ENCODE measurements at places on chromosomes 4 and X.

- no peak for DNase-seq
Observed at GRCh38 chr4:152805071-152805650, 25.4 kb downstream of the ARFIP1 start.

- DNase-seq = no peak
Observed at GRCh38 chr4:101287324-101287723, 60.0 kb downstream of the PPP3CA start.

DNA sequence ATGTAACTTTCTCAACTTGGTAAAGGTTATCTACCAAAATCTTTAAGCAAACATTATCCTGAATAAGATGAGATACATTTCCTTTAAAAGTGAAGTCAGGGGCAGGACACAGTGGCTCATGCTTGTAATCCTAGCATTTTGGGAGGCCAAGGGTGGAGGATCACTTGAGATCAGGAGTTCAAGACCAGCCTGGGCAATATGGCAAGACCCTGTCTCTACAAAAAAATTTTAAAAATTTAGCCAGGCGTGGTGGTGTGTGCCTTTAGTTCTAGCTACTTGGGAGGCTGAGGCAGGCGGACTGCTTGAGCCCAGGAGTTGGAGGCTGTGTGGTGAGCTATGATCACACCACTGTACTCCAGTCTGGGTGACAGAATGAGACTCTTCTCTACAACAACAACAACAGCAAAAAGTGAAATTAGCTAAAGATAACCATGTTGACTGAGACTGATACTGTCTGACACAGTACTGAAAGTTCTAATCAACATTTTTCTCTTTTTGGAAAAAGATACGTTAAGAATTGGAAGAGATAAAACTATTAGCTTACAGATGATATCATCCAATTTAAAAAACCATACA lies 4.9 kb downstream of the DCAF16 start:
- DNase-seq = no peak

DNA sequence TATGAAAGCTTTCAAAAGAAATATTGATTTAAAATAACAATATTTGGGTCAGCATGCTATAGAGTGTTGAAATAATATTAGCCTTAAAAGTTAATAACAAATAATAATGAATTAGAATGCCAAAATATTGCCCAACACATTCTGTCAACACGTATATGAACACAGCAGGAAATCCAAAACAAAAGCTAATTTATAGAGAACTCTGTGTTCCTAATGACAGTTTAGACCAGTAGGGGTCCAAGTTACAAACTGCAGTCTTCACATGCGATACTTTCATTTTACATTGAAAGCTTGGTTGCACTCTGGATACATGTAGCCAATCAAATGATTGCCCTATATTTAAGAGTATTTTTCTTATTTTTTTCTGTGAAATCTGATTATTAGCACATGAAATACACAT lies 274.4 kb downstream of the DCTD start:
- peak; percentile 9 for DNase-seq

- DNase-seq = no peak
Observed at GRCh38 chr4:6453688-6453990, 18.8 kb downstream of the PPP2R2C start.

DNA sequence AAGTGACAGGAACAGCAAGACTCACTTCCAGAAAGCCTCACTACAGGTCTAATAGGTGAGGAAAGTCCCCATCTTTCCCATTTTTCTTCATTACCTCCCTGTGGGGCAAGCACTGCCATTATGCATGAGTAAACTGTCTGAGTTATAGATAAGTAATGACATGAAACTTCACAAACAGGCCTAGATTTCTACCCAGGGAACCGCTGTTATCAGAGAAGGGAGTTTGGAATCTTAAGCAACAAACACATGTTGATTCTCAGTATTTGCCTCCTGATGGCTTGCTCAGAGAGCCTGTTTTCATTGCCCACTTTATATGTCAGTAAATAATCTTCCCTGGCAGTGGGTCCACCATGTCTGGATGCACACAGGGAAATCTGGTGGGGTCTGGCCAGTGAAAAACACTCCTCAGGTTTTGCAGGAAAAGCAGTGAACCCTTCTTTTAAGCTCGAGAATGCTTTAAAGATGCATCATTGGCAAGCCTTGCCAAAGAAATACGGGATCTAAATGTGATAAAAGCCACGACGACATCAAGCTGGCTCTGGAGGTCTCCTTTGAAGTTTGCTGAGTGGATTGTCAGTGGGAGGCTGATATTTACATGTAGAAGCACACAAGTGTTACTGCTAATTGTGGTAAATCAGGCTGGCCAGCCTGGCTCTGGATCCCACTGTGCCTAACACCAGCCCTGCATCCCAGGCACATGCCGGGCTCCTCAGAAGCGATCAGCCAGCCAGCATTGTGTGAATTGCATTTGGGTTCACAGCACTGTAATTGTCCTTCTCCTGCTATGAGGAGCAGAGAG lies 25.2 kb downstream of the PDGFRA start:
- DNase-seq = peak; percentile 34

DNA sequence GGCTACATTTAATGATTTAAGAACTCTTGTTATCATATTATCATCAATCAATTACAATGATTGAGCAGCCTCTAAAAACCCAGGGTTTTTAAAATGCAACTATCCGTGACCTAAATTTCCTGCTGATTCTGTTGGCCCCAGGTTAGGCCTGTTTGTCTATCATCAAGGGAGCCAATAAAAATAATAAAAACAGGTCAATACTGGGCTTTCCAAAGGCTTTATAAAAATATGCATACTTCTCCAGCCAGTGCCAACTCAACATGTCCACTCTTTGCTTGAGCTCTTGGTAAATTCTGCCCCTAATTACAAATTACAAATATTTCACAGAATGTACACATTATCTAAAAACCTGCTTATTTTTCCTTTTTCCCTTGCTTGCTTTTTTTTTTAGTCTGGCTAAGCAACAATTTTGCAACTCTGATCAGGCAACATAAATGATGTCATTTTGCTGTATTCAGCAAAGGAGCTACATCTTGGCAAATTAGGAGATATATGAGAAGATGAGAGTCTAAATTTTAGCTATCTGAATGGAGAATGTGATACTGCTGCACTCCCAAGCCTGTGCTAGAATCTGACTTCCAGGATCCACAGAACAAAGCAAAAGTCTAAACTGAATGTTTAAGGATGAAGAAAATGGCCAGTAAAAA lies 204.0 kb downstream of the SCFD2 start:
- DNase-seq = peak; percentile 23

- DNase-seq = no peak
Observed at GRCh38 chrX:143934542-143934941, 50.7 kb downstream of the UBE2NL start.

- no peak for DNase-seq
Observed at GRCh38 chr4:156396534-156396933, 442.9 kb upstream of the CTSO start.

DNA sequence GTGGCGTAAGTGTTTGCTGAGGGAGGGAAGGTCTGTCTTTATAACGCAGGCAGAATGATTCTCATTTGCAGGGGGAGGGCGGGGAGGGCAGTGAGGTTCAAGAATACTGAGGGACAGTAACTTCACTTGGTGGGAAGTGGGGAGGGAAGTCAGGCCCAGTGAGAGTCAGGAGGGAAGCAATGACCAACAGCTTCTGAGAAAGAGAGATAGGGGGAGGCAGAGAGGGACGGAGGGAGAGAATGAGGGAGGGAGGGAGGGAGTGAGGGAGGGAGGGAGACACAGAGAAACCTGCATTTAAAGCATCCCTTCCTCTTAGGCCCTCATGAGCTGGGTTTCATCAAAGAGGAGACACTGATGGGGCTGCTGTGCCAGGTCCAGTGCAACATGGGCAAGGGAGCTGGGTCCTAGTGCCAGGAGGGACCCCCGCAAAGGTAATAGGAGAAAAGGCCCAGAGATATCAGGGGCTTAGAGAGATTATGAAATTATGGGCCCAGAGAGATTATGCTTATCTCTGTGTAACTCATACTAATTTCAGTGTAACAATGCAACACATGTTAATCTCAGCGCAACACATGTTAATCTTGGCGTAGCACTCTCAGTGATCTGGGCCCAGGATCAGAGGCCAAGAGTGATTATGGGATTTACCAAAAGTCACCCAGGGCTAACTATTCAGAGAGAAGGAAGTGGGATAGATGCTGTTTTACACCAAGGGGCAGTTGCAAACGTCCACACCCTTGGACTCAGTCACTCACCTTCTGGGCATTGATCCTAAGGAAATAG lies 112.1 kb downstream of the DRD5 start:
- no peak for DNase-seq

GRCh38 chr4:112321776-112322684 lies 24.9 kb downstream of the ALPK1 start:
- peak; percentile 83 for DNase-seq

DNA sequence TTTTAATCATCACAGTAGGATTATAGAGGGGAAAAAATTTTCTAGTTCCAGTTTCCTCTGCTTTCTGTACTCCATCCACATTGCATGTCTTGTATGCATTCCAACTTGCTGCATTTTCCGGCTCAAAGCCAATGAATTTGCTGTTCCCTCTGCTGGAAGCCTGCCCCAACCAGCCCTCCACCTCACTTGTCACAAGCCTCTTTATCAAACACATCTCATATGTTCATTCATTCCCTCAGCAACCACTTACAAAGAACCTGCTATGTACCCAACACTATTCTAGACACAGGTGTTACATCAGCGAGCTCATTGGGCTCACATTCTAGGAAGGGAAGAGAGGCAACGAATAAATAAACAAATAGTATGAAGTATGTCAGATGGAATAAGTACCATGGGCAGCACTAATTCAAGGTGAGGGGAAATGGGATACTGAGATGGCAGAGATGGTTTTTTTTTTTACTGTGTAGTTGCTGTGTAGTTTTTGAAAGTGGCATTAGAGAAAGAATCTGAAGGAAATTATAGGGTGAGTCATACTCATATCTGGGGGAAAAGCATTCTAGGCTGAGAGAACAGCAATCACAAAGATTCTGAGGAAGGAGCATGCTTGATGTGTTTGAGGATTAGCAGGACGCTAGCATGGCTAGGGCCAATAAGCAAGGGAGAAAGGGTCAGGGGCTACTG lies 332.5 kb downstream of the PDGFC start:
- peak; percentile 62 for DNase-seq

- peak; percentile 7 for DNase-seq
Observed at GRCh38 chr4:6917461-6918271, 8.0 kb downstream of the TBC1D14 start.

DNA sequence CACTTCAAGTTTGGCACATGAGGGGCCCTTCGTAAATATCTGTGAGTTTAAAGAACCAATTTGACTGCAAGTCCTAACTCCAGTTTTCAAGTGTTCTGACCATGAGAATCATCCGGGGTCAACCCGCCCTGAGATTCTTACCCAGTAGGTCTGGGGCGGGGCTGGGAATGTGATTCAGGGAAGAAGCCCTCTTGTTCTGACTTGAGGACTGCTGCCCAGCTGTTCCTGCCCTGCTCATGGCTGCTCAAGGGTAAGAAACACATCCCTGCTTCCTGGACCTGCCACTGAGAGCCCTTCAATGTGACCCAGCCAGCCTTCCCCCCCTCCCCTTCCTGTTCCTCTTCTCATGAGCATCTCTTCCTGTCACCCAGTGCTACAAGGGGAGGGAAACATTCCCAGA lies 92.7 kb upstream of the PGRMC2 start:
- DNase-seq = no peak

DNA sequence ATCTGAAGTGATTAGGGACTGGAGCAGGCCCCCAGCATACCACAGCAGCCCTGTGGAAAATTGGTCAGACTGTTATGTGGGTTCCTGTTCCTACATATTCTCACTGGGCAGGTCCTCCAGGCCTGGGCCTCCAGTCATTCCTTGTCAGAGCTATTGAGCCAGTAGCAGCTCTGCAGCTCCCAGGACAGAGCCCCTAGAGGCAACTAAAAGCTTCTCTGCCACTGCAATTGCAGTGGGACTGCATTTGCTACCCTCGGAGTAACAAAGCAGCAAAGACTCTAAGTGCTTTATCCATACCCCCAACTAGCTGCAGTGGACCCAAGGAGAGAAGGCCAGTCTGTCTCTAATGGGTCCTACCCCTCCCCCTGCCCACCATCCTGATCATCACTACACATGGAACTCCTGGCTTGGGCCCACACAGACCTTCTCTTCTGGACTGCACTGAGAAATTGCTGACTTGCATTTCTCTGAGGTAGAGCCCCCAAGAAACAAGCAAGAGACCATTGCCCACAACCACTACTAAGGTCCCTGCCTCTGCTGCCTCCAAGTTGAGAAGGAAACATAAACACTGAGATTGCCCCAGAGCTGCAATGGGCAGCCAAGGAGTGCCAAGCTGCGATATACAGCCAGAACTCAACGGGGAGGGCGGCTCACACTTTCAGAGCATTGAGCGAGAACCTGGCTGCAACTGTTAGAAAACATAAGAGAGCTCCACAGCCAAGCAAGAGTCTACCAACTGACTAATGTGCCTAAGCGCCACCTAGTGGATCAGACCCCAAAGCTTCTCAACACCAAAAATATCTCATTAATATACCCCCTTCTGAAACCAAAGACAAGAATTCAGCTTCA lies 738.7 kb upstream of the NDST4 start:
- DNase-seq = peak; percentile 33
